Adrenal gland (tissue), 19 donors: ENCODE measurements at places on chromosomes 4 and X.

GRCh38 chr4:3786196-3786869 is 20.1 kb downstream of the ADRA2C start:
- DNase-seq, result peak; percentile 32

DNA sequence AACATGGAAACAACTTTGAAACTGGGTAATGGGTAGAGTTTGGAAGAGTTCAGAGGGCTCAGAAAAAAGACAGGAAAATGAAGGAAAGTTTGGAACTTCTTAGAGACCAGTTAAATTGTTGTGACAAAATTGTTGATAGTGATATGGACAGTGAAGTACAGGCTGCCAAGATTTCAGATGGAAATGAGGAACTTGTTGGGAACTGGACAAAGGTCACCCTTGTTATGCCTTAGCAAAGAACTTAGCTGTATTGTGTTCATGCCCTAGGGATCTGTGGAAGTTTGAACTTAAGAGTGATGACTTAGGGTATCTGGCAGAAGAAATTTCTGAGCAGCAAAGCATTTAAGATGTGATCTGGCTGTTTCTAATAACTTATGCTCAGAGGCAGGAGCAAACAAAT is 5.1 kb upstream of the ARL13A start:
- DNase-seq, result no peak

DNA sequence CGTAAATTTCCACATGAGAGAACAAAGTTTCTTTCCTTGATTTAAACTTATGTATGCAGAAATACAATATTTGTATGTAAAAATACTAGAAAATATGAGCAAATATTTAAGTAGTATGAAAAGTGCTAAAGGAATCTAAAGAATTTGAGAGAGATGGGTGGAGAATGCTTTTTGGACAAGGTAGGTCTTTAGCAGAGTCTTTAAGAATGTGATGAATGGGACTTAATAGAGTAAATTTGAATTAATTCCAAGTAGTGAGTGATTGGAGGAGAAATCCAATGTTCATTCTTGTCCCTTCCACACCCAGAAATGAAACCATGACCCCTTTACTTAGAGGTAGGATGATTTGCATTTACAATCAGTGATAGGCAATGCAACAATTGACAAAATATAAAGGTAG is 570.9 kb upstream of the ZFP42 start:
- DNase-seq, result no peak

DNA sequence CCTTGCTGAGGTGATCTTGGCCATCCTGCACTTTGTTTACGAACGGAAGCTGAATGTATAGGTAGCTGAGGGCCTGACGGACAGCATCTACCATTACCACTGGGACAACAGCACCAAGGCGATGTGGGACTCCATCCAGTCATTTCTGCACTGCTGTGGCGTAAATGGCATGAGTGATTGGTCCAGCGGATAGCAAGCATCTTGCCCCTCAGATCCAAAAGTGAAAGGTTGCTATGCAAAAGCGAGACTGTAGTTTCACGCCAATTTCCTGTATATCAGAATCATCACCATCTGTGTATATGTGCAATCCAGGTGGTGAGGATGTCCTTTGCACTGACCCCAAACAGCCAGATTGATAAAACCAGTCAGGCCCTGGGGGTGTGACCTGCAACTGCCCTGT is 4.2 kb upstream of the PYURF start:
- DNase-seq, result no peak

- DNase-seq, result no peak
Measured at GRCh38 chrX:109871121-109871888, 131.6 kb upstream of the TMEM164 start.

DNA sequence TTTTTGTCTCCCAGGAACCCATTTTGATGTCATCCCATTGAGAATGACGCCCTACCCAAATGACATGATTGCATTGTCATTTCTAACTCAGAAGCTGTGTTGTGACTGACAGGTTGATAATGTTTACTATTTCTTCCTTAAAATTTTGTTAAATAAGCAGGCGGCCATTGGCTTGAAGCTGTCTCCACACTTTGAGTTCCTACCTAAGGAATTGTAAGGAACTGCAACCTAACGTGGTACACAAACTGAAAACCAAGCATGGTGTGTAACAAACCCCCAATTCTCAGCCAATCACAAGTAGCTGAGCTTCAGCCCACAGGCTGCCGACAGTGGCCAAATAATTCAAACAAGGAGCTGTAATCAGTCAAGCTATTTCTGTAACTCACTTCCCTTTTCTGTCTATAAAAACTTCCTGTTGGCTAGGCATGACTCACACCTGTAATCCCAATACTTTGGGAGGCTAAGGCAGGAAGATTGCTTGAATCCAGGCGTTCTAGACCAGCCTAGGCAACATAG is 2.9 kb upstream of the MND1 start:
- DNase-seq, result no peak

DNA sequence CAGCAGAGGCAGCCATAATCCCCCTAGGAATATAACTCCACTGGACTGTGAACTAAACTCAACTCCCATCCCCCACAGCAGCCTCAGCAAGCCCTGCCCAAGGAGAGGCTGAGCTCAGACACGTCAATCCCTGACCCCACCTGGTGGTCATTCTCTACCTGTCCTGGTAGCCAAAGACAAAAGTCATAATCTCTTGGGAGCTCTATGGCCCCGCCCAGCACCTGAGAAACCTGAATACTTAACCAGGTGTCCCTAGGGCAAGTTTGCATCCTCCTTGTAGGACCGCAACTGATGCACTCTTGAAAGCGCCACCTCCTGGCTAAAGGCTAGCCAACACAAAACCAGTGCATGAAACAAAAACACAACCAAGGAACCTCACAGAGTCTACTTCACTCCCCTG is 18.4 kb downstream of the CT47B1 start:
- DNase-seq, result no peak

DNA sequence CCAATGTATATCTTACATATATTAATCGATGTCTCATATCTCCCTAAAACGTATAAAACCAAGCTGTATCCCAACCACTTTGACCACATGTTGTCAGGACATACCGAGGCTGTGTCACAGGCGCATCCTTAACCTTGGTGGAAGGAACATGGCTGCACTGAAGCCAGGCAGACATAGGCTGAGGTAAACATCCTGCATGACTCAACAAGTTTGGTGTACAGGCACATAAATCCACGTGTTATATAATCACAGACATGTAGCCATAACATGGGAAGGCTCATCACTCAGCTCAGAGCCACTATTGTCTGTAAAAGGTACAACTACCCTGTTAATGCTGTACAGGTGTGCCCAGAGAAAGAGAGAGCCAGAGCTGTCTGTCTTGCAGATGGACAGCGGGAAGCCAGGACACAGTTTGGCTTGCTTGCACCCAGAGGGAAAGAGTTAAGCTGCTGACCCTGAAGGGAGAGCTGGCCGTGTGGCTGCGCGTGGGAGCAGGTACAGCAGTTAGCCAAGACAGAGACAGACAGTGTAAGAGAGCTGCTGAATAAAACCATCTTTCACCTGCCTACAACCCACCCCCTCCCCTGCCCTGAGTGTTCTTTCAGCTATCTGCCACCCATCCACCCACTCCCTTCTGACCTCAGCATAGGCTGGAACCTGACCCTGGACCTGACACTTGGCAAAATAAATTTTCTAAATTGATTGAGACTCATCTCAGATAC is 22.3 kb upstream of the ZBTB33 start:
- DNase-seq, result no peak

DNA sequence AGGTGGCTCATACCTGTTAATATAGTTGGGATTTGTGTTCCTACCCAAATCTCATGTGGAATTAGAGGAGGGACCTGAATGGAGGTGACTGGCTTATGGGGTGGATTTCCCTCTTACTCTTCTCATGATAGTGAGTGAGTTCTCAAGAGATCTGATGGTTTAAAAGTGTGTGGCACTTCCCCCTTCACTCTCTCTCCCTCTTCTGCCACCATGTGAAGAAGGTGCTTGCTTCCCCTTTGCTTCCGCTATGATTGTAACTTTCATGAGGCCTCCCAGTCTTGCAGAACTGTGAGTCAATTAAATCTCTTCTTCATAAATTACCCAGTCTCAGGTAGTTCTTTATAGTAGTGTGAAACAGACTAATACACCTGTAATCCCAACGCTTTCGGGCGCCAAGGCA is 28.3 kb upstream of the WDR19 start:
- DNase-seq, result no peak

- DNase-seq, result peak; percentile 51
Measured at GRCh38 chr4:7938609-7939376, 868 bp downstream of the AFAP1 start.

DNA sequence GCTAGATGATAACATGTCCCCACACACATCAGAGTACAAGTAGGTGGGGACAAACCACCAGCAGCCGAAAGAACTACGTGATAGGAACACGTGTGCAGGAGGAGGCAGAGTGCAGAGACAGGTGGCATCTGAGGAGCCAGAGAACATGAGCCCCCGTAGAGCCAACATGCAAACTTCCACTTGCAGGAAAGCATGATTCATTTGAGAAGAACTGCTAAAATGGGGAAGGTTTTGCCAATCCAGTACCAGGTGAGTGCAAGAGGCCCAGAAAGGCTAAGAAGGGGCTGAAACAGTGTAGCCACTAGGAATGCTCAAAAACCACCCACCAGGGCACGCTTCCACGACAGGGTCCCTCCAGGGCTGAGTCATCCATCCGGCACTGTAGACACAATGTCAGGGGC is 149.8 kb upstream of the TENM3 start:
- DNase-seq, result no peak

- DNase-seq, result no peak
Measured at GRCh38 chr4:4610672-4611071, 68.8 kb upstream of the STX18 start.

DNA sequence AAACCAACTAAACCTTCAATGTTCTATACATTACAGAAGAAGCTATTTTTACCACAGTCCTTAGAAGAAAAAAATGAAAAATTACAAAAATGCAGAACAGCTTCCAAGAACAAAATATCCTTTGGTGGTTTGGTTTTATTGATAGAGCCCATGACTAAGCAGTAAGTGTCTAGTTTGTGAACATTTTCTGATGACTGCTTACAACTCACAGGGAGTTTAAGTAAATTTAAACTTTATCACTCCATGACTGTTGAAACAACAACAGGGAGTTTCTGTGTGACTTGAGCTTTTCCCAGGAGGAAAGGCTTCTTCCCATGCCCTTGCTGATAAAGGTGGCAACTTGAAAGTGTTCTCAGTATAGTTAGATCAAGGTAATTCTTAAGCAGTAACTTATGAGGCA is 2.9 kb downstream of the PF4 start:
- no peak for DNase-seq

DNA sequence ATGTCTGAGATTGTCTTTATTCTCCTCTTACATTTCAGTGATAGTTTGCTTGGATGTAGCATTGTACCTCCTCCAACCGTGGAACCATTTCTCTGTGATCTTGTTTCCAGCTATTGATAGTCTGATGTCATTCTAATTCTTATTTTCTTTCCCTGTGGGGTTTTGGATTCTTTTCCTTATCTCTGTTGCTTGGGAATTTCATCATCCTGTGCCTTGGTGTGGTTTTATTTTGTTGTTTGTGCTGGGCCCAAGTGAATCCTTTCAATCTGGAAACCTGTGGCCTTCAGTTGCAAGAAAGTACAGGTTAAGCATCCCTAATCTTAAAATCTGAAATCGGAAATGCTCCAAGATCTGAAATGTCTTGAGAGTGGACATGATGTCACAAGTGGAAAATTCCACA is 22.0 kb downstream of the MSX1 start:
- no peak for DNase-seq

DNA sequence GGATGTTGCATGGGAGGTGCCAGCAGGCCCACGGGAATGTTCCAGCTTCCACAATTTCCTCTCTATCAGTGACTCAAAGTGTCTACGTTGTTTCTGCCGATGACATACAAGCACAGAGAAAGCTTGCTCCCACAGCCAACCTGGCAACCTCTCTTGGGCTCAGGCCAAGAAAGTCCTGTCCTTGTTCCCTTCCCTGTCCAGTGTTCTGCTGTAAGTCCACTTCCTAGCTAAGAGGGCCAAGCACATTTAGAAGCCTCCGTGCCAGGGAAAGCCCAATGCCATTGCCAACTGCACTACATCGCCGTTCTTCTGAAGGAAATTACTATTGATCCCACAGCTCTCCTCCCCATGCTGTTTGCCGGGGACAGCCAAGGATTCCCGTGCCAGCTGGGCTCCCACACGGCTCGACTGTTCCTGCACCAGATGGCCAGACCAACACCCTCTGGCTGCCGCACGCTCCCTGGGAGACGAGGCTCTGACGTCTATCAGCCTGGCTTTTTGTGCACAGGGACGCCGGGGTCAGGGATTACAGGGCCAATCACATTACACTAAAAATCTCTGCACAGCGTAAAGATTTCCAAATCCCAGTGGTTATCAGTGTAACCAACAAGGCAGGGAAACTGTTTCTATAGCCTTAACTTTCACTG is 284.0 kb downstream of the BCOR start:
- peak; percentile 90 for DNase-seq

DNA sequence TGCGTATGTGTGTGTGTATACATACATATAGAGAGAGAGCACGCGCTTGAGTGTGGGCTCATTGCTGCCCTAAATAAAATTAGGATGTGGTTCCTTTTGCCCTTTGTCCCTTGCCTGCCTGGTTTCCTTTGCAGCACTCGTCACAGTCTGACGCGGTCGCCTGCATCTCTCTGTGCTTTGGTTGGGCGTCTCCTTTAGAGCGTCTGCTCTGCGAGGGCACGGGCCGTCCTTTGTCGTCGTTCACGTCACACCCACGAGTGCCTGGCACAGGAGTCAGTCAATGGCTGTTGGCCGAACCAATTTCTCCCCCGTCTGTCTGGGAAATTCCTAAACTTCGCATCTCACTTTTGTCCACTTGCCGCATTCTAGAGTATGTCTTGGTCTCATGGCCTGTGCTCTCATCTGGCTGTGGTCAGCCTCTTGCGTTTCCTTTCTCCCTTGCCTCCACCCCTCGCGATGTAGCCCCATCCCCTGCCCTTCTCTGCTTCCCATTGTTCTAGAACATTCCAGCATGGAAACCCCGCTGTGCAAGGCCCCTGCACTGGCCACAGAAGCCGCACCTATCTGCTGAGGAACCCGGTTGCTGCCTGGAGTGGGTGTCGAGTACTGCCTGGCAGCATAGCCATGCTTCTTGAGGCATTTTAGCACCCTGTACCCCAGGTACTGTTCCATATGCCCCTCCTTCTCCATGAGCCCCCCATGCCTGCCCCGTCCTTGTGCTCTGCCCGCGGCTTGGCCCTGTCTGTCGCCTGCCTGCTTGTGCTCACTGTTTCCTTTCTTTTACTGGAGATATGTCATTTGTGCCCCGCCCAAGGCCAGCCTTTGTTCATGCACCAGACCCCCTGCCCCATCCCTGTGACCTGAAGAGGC is 8.0 kb downstream of the MAEA start:
- peak; percentile 3 for DNase-seq

- DNase-seq, result no peak
Measured at GRCh38 chrX:20418379-20419150, 151.9 kb upstream of the RPS6KA3 start.

DNA sequence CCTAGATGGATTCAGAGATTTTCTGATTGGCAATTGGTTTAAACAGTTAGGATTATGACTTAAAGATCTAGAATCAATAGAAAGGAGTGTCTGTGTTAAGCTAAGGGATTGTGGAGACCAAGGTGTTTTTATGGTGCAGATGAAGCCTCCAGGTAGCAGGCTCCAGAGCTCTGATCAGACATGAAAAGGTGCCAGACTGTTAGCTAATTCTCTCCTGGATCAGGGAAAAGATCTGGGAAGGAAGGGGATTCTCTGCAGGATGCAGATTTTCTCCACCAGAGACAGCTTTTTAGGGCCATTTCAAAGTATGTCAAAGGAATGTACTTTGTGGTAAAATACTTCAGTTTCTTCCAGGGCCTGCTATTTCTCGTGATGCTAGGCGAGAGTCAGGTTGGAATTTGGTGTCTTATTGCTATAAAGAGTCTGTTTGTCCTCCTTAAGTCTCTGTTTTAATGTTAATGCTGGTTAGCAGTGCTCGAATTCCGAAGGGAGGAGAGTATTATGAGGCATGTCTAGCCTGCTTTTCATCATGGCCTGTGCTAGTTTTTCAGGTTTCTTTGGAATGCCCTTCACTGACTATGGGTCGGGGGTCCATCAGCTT is 12.0 kb upstream of the GPR78 start:
- no peak for DNase-seq
